ENCODE measurements at places on chromosomes 6 and 20.

- DNase-seq = no peak
These were observed 72.4 kb downstream of the ADGRG6 start for GRCh38 chr6:142374091-142374770.

DNA sequence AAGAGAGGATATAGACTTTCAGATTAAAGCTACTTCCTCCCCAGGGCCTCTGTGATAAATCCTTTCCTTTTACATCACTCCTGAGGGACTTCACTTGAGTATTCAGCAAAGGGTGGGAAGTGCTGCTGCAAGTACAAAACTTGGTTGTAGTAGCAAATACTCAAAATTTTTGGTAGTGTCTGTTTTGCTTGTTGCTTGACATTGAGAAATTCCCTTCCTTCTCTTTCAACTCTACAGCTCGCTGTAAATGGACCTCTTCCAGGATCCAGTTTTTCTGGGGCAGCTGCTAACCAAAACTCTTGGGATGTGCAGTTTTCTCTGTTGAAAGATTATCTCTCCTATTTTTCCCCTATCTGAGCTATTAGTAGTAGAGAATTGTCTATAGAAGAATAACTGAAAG lies 472.0 kb downstream of the CD109 start:
- DNase-seq = no peak

DNA sequence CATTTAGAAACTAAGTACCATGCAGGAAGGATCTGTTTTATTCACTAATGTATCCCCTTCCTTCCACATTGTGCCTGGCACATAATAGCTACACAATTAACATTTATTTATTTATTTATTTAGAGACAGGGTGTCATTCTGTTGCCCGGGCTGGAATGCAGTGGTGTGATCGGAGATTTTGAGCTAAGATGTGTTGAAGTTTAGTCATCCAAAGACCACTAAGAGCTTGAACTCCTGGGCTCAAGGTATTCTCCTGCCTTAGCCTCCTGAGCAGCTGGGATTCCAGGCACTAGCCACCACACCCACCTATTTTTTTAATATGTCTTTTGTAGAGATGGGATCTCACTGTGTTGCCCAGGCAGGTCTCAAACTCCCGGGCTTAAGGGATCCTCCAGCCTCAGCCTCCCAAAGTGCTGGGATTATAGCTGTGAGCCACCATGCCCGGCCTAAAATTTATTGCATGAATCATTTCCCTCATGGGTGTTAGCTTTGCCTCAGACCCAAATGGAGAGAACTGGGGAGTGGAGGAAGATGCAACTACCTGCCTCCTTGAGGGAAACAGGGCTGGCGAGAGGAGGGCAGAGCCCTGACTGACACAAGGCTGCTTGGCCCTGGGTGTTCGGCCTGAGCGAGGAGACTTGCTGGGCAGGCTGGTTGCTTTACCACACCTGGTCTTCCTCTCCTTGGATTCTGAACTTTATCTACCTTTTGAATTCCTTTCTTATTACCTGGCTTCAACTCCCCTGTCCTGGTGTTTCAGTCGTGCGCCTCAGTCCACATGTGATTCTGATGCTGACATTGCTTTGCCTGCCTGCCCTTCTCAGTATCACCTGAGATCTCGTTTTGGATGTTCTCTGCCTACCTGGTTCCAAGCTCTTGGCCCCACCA lies 1.7 kb upstream of the DYNLT1 start:
- no peak for DNase-seq

- DNase-seq = no peak
These were observed 96.7 kb downstream of the SLX4IP start for GRCh38 chr20:10531848-10532247.

DNA sequence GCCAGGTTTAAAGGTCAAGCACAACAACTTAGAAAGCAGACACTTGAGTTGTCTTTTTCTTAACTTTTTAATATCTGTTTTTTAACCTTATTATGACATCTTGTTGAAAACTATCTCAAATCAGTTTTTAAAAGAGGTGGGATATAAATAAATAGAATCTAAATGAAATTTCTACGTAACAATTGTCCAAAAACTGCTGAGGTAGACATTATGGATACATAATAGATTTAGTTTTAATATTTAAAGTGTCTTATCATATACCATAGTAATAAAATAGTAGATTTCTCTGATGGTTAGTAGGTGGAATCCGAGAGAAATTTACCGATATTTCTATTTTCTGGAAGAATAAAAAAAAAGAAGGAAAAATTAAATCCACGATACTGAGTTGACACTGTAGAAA lies 113.9 kb upstream of the MMS22L start:
- no peak for DNase-seq

DNA sequence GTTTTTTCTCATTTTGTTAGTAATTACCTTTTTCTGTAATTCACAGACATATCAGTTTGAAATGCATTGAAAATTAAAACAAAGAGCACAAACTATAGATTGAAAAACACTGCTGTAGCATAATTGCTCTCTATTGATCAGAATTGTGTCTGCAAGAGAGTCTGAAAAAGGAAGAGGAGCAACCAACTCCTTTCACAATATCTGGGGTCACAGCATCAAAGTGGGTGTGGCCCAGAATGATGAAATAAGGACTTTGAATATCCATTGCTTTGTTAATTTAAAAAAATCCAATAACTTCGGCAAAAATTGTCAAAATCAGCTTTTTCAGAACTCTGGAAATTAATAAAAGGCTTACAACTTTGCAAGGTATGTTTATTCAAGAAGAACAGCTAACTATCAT lies 99.2 kb downstream of the MYLK4 start:
- no peak for DNase-seq

DNA sequence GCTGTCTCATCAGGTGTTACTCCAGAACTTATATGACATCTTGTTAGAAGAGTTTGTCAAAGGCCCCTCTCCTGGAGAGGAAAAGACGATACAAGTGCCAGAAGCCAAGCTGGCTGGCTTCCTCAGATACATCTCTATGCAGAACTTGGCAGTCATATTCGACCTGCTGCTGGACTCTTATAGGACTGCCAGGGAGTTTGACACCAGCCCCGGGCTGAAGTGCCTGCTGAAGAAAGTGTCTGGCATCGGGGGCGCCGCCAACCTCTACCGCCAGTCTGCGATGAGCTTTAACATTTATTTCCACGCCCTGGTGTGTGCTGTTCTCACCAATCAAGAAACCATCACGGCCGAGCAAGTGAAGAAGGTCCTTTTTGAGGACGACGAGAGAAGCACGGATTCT lies 43.7 kb upstream of the SMIM28 start:
- DNase-seq = no peak

- DNase-seq = no peak
These were observed 52.6 kb downstream of the VSTM2L start for GRCh38 chr20:37955511-37955910.

DNA sequence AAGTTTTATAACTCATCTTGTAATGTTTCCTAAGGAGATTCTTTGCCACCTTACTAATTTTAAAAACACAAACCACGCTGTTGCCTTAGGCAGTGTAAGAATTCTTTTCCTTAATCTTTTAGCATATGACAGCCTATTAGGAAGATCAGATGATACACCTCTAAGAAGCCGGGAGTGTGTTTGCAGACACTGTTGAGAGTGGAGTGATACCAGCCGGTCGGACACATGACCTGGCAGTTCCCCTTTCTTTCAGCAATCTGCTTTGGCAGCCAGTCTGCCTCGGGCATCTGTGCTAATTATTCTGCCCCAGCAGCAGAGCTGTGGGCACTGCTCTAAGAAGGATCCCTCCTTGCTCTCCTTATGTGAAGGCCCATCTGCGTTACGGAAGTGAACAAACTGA lies 50.9 kb downstream of the PLCB4 start:
- peak; percentile 54 for DNase-seq

DNA sequence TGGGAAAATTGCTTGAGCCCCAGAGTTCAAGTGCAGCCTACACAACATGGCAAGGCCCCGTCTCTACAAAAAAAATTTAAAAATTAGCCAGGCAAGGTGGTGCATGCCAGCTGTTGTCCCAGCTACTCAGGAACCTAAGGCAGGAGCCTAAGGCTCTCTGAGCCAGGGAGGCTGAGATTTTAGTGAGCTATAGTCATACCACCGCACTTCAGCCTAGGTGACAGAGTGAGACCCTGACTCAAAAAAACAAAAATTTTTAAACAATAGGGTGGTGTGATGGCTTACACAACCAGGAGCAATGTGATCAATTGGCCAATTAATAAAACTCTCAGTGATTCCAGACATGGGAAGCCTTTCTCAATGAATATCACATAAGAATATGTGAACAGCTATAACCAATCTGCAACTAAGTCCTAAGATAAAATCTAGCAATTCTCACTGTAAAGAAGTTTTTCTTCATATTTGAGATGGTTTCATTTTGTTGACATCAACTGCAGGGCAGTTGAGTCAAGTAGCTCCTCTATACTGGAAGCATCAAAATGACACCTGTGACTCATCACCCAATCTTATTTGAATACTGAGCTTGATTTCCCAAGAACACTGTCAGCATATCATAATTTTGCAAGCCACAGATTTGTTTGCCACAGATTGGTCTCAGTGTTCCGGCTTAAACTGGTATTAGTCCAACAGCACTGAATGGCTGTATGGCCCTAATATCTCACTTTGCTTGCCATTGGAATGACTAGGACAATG lies 169.0 kb upstream of the GJE1 start:
- DNase-seq = no peak

DNA sequence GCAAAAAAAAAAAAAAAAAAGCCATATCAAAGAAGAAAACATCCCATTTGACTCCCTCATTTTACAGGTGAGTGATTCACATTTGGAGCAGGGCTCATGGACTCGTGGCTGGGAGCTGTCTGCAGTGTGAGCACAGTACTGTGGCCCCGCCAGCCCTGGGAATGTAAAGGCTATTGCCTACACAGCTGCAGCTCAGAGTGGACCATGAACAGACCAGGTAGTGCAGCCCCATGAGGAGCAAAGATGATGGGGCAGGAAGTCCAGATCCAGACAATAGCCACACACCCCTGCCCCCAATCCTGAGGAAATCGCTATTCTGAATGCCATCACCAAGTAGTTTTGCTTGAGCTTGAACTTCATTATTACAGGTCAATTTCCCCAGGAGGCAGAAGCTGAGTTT lies 55.4 kb downstream of the LINC00237 start:
- DNase-seq = no peak

DNA sequence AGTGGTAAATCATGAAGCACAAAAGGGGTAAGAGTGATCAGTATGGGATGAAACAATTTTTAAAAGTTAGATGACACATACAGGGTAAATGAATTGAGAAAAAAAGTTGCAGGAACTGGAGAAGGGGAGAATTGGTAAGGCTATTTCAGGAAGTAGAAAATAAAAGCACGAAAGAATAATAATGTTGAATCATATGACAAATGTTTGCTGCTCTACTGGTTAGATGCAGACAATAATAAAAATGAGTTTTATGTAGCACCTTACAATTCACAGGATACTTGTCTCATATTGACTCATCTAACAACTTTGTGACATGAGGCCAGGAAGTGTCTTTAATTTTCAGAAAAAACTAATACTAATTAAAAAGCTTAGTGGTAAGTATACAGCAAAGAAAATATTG lies 566.5 kb upstream of the MARCKS start:
- no peak for DNase-seq

DNA sequence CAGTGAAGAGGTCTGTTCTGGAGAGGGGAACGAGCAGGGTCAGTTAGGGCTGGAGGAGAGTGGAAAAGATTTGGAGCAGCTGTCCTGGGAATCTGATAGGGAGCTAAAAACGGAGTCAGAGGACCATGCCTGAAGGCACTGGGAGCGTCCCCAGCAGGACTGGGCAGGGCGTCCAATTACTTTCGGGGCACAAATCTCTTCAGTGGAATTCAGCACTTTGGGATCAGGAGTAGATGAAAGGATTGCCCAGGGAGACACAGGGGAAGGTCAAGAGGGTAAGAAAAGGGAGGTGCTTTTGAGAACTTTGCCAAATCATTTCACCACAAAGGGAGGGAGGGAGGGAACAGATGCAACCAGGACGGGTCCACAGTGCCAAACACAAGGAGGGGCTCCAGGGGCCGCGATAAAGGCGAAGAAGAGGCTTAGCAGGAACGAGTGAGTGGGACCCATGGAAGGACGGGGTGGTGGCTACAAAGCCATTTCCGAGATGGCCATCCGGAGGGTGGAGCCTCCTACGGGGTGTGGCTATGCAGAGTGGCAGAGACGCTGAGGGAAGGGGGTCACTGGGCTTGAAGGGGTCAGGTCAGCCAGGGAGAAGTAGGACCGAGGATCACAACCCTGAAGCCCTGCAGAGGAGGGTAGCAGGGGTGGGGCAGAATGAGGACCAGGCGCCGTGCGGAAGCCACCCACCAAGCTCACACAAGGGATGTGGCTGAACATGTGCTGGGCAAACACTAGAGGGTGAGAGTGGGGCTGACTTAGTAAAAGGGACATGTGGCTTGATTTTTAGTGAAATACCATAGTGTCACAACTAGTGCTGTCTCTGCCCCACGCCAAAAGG lies 180.0 kb upstream of the RREB1 start:
- peak; percentile 32 for DNase-seq

- DNase-seq = no peak
These were observed 15.7 kb upstream of the HEY2 start for GRCh38 chr6:125733516-125734300.

DNA sequence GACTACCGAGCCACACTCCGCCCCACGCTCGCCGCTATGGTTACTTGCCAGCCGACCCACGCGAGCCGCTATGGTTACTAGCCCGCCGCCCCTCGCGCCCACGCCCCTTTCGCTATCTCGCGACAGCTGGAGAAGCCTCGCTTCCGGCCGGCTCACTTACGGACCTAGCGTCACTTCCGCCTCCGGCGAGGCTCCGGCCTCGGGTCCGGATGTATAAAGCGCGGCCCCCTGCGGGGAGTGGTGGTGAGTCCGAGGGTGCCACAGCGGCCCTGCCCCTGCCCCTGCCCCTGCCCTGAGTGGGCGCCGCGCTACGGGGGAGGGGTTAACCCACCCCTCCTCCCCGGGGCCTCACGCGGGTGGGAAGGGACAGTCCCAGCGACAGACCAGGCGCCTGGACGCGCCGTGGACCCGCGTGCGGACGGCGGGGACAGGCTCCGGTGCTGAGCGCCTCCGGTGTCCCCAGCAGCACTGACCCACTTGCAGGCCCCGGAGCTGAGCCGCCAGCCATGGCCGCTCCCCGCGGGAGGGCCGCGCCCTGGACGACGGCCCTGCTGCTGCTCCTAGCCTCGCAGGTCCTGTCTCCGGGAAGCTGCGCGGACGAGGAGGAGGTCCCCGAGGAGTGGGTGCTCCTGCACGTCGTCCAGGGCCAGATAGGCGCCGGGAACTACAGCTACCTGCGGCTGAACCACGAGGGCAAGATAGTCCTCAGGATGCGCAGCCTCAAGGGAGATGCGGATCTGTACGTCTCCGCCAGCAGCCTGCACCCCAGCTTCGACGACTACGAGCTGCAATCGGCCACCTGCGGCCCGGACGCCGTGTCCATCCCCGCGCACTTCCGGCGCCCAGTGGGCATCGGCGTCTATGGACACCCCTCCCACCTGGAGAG lies at the start of the genes C6orf120 and WDR27:
Gene C6orf120 (plus strand): TSS at position 173 of the 886 bp plus-strand sequence. CDS start 334 bp downstream, at position 507.
Gene WDR27 (minus strand): TSS at position 76 of the 886 bp plus-strand sequence. CDS start 13,024 bp downstream, outside the sequence.
- peak; percentile 97 for DNase-seq

GRCh38 chr6:55674672-55675071 lies 95.7 kb upstream of the HMGCLL1 start:
- no peak for DNase-seq

DNA sequence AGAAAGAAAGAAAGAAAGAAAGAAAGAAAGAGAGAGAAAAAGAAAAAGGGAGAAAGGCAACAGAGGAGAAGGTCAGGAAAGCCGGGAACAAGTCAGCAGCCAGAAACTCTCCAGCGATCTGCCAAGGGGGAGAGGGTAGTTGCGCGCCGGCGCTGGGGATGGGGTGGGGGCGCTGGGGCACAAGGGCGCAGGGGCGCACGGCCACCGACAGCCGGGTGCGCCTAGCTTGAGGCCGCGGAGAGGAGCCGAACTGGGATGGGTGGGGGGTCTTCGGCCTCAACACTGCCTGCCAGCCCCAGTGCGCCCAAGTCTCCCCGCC lies 533 bp upstream of the RSPO3 start:
- no peak for DNase-seq
